T-helper 2 cell (primary cell): ENCODE measurements at places on chromosomes 12 and 14.

- no peak for DNase-seq
These were observed 512 bp downstream of the PDE1B start for GRCh38 chr12:54549774-54550451.

DNA sequence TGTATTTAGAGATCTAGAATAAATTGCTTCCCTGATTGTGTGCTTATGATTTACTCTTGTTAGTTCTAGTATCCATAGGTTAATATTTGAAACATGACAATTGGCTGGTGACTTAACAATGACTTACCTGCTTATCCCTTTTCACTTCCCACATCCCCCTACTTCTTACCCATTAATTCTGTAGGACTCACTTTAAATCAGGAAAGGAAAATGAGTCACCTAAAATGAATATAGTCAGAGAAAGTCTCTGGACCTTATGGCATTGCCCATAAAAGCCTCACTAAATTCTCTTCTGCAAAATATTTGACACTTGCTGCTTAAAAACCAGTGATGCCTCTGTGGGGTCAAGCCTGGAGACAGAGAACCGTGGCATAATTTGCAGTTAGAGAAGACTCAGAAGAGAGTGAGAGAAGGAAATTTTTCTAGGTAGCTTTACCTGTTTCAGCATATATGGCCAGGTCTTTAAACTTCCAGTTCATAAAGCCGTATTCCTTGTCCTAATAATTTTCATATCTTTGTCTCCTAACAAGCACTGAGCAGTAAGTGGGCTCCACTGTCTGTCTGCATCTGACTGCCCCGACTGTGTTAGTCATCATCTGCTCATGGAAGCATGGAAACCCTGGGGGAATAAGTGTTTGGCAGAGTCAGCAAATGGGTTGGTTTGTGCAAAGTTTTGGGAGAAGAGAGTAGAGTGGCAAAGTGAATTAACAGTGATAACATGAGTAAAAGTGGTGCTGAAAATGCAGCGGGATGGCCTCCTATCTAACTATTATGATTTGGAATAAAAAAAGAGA lies 294.4 kb downstream of the AKAP6 start:
- no peak for DNase-seq

DNA sequence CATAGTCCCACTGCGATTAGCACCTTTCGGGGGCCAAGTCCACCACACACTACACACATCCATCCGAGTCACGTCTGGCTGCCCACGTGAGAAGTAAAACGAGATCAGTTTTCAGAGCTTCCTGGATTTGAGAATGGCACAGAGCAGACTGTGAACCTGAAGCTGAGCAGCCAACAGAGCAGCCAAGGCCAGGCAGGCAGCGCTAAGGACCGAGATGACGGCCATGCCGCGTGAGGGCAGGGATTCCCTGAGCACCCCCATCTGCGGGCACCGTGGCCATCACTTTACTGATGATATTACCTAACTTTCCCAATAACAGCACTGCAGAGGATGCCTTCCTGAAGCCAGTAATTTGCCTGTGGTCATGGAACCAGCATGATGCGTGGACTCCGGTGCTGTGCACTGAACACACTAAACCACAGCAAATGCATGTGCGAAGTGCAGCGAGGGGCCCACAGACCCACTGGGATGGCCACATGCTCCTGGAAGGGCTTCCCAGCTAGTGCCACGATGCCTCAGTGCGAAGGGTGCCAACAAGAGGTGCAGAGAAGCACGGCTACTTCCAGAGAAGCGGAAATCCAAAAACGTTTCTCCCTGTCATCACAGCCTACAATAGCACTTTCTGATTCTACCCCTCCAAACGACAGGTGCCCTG lies 56.0 kb downstream of the RNF34 start:
- DNase-seq = no peak

- DNase-seq = no peak
These were observed 7.4 kb upstream of the GAS2L3 start for GRCh38 chr12:100565987-100566545.

GRCh38 chr12:83084516-83085234 lies 398.0 kb downstream of the TMTC2 start:
- no peak for DNase-seq

DNA sequence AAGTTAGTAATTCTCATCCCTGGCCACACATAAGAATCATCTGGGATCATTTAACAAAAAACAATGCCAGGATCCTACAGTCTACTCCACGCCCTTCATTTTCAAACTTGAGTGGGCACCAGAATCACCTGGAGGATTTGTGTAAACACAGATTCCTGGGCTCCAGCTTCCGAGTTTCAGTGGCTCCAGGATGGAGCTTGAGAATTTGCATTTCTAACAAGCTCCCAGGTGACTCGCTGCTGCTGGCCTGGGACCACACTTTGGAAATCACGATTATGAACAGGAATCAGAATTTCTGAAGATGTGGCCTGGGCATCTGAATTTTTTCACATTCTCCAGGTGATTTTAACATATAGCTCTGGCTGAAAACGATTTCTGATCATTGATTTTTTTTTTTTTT lies 234.8 kb downstream of the CACNA1C start:
- no peak for DNase-seq

GRCh38 chr14:94398182-94398479 lies 9.7 kb upstream of the SERPINA1 start:
- DNase-seq = no peak
